ENCODE measurements at places on chromosomes 7 and 10. TPM values are rescaled to one million over a fixed set of nuclear protein-coding genes. Genes with fewer than 3 reads are reported as not detected.

DNA sequence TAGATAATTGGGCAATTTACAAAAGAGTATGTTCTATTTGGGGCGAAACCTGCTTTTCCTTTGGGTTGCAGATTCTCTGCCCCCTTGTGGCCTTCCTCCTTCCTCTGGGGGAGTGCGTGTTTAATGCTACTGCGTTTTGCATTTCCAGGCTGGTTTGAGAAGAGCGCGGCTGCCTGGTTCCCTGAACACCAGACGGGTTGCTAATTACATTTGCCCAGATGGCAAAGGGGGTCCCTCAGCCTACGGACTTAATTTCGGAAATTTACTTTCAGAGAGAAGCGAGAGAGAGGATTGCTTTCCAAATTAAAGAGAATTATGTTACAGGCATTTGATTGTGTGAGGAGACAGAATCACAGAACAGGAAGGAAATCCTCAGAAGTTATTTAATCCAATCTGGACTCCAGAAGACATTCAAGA lies 91.9 kb upstream of the JAZF1 start:
- peak; percentile 10 for DNase-seq

GRCh38 chr7:88432301-88432700 lies 125.6 kb upstream of the STEAP4 start:
- DNase-seq = no peak

DNA sequence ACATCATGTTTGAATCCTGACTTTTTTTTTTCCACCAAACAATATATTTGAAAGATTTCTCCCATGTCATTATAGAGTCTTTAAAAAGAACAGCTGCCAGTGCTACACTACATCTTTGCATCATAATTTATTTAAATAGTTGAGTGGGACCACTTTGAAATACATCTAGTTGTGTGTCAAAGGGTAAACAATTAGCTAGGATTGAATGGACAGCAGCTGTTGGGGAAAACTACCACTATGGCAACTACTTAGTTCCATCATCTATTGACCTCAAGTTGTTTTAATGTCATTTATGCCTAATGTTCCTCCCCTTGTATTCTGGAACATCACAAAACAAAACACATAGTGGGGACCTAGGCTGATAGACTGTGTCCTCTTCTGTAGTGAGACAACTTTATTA lies 985.1 kb downstream of the SORCS1 start:
- no peak for DNase-seq

DNA sequence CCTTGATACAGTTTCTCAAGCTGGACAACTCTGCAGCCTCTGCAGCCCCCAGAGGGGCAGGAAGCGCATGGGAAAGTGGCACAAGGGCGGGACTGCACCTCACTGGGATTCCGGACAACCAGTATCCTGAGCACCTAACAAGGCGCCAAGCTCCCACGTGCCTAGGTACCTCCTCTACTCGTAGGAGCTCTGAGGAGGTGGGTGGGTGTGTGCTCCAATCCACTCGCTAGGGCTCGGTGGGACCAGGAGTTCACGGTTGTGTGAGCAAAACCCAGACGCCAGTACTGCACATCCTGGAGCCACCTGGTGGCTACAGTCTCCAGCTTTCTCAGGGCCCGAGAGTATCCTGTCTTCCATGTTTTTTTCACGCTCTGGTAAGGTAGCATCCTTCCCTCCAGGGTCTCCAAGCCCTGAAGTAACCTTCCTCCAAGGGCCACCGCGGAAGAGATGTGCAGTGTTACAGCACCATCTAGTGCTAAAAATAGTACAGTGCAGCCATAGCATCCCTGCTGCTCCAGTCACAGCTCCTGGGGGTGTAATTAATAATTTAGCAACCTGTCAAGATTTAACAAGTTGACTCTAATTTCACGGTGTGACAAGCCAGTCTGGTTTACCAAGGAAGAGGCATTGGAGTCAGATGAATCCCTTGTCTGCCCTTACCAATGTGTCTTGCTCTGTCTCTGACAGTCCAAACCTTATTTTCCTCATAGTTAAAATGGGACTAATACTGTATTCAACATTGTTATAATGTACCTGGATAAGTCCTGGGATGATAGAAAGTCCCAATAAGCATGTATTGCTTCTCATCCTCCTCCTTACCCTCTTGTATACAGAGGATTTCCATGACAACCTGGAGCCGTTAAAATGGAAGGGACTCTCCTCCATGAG lies 70.4 kb downstream of the HERPUD2 start:
- DNase-seq = peak; percentile 38

TEX36 gene
- not detected for total RNA-seq

GRCh38 chr7:132275416-132276233 lies 300.6 kb downstream of the PLXNA4 start:
- DNase-seq = no peak

SLC26A3 gene
- total RNA-seq = not detected

DNA sequence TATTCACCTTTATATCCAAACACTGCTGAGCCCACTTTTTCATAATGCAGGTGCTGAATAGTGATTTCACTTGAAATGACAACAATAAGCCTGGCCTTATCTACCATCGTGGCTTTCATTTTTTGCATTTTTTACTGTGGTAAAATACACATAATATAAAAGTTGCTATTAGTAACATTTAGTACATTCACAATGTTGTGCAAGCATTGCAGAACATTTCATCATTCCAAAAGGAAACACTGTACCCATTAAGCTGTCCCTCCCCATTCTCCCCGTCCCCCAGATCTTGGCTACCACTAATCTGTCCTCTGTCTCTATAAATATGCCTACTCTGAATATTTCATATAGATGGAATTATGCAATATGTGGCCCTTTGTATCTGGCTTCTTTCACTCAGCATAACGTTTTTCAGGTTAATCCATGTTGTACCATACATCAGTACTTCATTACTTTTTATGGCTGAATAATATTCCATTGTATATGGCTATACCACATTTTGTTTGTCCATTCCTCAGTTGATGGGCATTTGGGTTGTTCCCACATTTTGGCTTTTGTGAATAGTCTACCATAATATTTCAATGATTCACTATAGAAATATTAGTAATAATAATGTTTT lies 68.5 kb upstream of the ARID5B start:
- no peak for DNase-seq

GRCh38 chr10:81570878-81571794 lies 303.9 kb upstream of the NRG3 start:
- no peak for DNase-seq

- peak; percentile 80 for DNase-seq
Observed at GRCh38 chr10:97914837-97915211, 65.2 kb downstream of the GOLGA7B start.

DNA sequence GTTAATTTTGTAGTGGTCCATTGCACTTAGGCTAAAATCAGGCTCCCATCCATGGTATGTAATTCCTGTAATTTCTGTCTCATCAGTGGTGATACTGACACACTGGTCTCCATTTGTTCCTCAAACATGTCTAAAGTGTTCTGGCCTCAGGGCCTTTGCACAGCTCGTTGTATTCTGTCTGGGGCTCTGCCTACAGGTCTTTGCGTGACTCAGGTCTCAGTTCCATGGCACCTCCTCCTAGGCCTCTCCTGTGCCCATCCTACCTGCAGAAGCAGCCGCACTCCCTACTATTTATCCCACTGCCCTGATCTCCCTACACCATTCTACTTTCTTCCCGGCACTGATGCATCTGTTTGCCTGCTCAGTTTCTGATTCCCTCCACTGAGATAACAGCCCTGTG lies 173.8 kb downstream of the ITGA8 start:
- no peak for DNase-seq

- DNase-seq = no peak
Observed at GRCh38 chr7:150396851-150397260, 17.7 kb downstream of the ZNF775 start.

DNA sequence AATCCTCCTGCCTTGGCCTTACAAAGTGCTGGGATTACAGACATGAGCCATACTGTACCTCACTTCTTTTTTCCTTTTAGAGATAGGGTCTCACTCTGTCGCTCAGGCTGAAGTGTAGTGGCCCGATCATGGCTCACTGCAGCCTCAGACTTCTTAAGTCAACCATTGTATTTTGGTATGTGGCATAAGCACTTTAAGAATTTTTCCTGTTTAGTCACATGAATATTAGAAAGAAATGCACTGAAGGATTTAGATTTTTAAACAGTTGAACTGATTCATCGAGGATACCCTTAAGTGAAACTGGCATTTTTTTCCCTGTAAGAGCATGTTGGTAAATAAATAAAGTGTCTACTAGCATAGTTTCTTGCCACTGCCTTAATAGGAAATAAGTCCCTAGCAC lies 319.3 kb upstream of the CACNA2D1 start:
- no peak for DNase-seq

DNA sequence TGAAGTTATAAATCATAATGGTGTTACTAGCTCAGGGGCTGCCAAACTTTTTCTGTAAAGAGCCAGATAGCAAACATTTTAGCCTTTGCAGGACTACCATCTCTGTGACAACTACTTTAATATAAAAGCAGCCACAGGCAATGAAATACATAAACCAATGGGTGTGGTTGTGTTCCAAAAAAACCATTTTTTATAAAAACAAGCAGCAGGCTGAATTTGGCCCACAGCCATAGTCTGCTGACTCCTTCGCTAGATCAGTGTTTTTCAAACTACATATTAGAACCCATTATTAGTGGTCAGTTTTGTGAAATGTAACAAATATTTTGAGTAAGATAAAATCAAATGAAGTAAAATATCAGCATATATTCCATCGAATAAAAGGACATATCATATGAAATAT lies 13.6 kb downstream of the GNG11 start:
- DNase-seq = no peak

TMEM72 gene
- total RNA-seq = not detected

GRCh38 chr10:133203652-133204195 lies 26.3 kb upstream of the UTF1 start:
- no peak for DNase-seq

DNA sequence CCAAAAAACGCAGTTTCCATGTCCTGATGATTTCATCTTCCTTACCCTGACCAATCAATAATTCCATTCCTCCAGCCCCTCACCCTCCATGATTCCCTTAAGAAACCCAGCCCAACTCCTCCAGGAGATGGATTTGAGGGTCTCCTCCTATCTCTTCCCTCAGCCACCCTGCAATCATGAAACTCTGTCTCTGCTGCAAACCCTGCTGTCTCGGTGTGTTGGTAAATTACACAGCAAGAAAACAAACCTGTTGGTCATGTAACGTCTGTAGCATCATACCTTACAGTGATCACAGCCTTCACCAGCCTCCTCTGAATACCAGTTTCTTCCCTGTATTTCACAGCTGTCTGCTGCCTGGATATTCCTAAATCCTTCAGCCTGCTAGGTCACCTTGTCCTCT lies 300.7 kb upstream of the NEBL start:
- DNase-seq = no peak

- no peak for DNase-seq
Observed at GRCh38 chr10:126243306-126243705, 145.0 kb downstream of the ADAM12 start.
